ENCODE measurements at places on chromosomes 4 and X. TPM values are rescaled to one million over a fixed set of nuclear protein-coding genes. Genes with fewer than 3 reads are reported as not detected.

The PRR32 gene
- not detected for total RNA-seq

The UBE2K gene
- total RNA-seq, result 78.7 TPM

- DNase-seq, result no peak
These were observed 437.2 kb downstream of the RAPGEF2 start for GRCh38 chr4:159540038-159540437.

- DNase-seq, result no peak
These were observed 577.8 kb downstream of the NLGN4X start for GRCh38 chrX:5650904-5651303.

- DNase-seq, result no peak
These were observed 372.4 kb upstream of the RPS6KA3 start for GRCh38 chrX:20639115-20639514.

DNA sequence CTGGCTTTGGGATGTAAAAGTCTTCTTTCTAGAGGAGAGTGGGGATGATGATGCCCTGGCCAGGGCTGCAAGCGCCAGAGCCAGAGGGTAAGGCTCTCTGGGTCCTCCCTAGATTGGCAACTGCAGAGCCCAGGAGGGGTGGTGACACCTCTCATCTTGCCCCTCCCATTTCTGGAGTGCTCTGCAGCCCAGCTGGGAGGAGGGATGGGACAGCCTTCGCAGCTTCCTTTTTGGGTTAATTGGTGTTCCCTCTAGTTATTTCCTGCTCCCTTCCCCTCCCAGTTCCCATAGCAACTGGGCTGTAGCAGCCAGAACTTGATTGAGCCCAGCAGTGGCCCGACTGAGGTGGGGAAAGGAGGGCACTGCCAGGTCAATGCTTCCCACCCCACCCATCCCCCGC lies 19.2 kb downstream of the NALF2 start:
- no peak for DNase-seq

GRCh38 chrX:119228512-119229252 lies 7.4 kb upstream of the PGRMC1 start:
- DNase-seq, result no peak

Data from activated CD8-positive, alpha-beta T cell treated with anti-CD3 and anti-CD28 coated beads, Interleukin-2, amount 10 ng/mL, durations not matched to agents 7 days and 5 days (primary cell).